Activated CD8-positive, alpha-beta memory T cell treated with anti-CD3 and anti-CD28 coated beads, Interleukin-2, amount 10 ng/mL, durations not matched to agents 7 days and 5 days (primary cell): ENCODE measurements at places on chromosomes 6 and 20. TPM values are rescaled to one million over a fixed set of nuclear protein-coding genes. Genes with fewer than 3 reads are reported as not detected.

NUDT3 gene
- total RNA-seq, result 13.4 TPM

NKAPL gene
- 0.26 TPM for total RNA-seq

ZSCAN12 gene
- total RNA-seq, result 7.1 TPM

COL19A1 gene
- not detected for total RNA-seq

BPIFB1 gene
- total RNA-seq, result not detected

ANKRD60 gene
- total RNA-seq, result not detected

CST8 gene
- not detected for total RNA-seq

KCTD20 gene
- 65.0 TPM for total RNA-seq

CNBD2 gene
- 7.8 TPM for total RNA-seq

MOCS1 gene
- 0.30 TPM for total RNA-seq

SHLD1 gene
- total RNA-seq, result 9.1 TPM

VSX1 gene
- not detected for total RNA-seq

LPA gene
- total RNA-seq, result not detected

DPPA5 gene
- total RNA-seq, result not detected
